ENCODE measurements at places on chromosomes 7 and 10.
A peak's percentile ranks its signal among the peaks of the same experiment; 100 is the strongest.

DNA sequence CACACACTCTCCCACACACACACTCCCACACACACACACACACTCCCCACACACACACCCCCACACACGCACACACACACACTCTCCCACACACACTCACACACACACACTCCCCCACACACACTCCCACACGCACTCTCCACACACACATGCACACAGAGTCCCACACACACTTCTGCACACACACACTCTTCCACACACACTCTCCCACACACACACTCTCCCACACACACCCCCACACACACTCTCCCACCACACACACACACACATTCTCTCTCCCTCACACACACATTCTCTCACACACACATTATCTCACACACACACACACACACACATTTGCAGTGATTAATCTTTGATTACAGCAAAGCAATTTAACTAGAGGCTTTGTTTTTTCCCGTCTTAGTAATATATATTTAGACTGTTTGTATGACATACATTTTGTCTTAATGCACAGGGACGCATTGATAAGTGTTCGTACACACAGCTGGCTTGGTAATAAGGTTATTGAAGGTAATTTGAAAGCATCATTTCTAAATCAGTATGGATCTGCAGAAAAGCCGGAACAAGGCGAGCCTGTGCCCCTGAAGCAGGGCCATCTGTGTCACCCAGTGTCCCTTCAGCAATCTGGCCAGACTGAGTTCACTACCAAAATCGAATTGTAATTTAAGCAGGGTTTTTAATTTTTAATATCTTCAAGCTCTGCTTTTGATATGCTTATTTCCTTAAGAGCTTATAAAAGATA, 69.9 kb upstream of the SH2B2 start:
- DNase-seq = no peak

DNA sequence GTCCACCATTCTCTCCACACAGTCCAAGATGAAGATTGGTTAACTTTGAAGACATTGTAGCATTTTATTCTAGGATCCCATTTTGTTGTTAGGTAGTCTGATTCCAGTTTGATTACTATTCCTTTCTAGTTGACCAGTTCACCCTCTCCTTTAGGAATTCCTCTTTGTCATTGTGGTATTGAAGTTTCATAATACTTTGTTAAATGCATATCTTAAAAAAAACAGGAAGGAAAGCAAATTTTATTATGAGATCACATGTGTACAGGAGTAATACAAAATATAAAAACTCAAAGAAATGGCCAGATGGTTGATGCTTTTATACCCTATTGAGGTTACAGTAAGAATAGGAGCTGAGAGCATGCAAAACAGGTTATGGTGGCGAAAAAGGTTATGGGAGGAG, 15.5 kb upstream of the SEMA3C start:
- DNase-seq = no peak

GRCh38 chr7:44963364-44964290, 15.2 kb downstream of the MYO1G start:
- DNase-seq = no peak

GRCh38 chr10:102696736-102697135, 17.5 kb downstream of the ARL3 start:
- no peak for DNase-seq

DNA sequence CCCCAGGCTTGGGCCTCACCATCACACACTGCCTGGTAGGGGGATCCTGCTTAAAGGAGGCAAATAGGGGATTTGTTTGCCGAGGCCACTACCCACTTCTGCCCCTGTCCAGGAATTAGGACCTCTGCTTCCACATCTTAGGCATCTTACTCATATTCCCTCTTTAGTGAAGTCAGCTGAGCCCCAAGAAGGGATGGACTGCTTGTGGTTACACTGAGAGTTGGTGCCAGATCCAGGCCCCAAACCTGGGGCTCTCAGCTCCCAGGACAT, 1.6 kb upstream of the GPRIN2 start:
- no peak for DNase-seq

- DNase-seq = no peak
These were observed 30.3 kb downstream of the ZNF775 start for GRCh38 chr7:150409300-150410030.

- DNase-seq = no peak
These were observed 84.4 kb downstream of the EBF3 start for GRCh38 chr10:129879655-129880054.

- DNase-seq = no peak
These were observed 15.9 kb downstream of the ADCY1 start for GRCh38 chr7:45589915-45590678.

- no peak for DNase-seq
These were observed 159.1 kb upstream of the EEPD1 start for GRCh38 chr7:35993676-35994606.

- no peak for DNase-seq
These were observed 47.4 kb downstream of the ANKRD61 start for GRCh38 chr7:6078548-6078947.

DNA sequence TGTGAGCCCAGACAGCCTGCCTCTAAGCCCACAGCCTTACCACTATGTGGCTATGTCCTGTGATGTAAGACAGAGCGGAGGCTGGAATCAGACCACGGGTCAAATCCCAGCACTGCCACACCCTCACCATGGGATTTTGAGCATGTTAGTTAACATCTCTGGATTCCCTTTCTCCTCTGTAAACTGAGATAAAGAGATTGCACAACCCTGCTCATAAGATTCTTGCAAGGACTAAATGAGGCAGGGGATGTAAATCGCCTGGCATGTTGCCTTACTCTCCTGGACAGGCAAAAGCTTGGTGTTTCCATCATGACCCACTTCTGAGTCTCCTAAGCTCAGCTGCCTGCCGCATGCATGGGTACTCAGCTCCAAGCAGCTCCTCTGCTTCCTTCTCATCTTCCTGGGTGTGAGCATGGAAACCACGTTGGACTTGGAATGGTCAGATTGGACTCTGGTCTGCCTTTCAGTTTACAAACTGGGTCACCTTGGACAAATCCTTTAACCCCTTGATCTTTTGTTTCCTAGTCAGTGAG, 41.3 kb upstream of the MTURN start:
- no peak for DNase-seq

DNA sequence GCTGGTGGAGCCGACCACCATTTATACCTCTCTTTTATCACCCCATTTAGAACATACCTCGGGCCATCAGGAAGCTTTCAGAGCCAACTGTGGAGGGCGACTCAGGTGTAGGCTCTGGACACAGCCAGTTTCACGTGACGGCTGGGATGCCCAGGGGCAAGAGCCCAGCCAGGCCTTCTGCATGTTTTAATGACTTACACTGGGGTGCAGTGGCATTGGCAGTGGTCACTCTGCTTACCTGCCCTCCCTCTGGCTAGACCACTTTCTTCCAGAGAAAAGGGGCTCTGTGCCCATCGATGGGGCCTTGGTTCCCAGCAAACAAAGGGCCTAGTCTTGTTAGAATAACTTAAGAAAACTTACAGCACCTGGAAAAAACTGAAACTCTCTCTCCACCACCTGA, 50.0 kb downstream of the PNLIPRP2 start:
- no peak for DNase-seq

DNA sequence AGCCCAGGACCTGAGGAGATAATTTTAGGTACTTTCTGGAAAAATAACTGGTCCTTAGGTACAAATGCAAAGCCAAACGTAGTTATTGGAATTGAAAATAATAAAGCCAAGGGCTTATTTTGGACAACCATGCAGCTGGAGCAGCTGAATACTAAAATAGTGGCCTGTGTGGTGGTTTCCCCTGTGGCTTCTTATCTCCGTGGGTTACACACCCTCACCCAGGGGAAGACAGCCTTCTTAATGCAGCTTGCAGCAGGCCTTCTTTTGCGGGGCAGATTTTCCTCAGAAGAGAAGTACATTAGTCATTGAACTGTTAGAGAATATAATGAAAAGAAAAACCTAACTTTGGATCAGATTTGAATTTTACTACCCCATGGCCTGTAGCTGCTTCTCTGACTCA, 133.5 kb downstream of the ST7 start:
- DNase-seq = no peak

DNA sequence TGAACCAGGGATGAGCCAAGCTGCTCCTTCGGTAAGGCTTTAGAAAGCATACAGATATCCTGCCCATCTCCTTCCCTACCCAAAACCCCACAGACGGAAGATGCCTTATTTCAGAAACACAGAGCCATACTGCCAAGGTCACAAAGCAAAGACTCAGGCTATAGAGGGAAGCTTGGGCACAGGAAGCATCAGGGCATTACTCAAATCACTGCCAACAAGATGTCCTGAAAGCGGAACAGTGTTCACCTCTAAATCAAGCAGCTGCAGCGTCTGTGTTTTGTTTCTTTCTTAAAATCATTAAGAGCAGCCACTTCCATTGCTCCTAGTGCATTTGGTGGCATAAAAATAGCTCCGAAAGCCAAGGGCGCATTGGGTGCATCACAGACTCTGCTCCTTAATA, 307.3 kb downstream of the SORCS1 start:
- no peak for DNase-seq

GRCh38 chr7:46387646-46388045, 466.6 kb upstream of the IGFBP3 start:
- no peak for DNase-seq

DNA sequence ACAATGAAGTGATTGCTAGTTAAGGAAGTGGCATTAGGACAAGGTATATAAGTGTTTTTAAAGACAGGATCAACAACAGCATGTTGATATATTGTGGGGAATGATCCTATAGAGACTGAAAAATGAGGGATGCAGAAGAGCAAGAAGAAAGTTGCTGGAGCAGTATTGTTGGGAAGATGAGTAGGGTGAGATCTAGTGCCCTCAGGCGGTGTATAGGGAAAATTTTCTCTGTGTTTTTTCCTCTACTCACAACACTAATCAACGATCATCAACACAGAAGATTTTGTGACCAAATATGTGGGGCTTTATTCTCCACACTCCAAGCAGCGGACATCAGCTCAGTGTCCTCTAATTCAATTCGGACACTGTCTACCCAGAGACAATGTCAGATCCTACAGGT, 9.6 kb upstream of the PTTG1IP2 start:
- no peak for DNase-seq

DNA sequence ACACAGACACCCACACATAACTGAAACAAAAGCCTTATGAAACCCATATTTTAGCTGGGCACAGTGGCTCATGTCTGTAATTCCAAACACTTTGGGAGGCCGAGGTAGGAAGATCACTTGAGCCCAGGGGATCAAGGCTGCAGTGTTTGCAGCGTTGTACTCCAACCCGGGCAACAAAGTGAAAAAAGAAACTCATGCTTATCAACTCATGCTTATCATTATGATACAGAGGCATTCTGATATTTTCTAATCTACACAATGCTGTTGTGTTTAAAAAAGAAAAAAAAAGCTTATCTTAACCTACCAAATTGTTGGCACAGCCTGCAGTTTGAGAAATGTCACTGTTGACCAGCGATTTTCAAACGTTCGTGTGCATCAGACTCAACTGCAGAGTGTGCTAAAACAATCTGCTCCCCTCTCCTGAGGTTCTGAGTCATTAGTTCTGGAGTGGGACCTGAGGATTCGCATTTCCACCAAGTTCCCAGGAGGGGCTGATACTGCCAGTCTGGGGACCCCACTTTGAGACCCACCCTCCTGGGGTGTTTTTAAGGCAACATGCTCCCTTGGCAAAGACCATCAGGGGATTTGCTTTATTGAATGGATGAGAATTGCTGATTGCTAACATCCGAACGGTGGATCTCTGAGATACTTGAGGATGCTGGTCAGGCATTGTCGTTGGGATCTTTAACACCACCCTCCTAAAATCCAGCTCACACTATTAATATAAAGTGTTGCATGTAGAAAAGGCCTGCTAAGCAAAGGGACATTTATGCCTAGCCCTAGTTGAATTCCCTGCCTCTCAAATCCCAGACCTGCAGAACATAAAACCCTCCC, 16.2 kb downstream of the CHST3 start:
- DNase-seq = no peak

DNA sequence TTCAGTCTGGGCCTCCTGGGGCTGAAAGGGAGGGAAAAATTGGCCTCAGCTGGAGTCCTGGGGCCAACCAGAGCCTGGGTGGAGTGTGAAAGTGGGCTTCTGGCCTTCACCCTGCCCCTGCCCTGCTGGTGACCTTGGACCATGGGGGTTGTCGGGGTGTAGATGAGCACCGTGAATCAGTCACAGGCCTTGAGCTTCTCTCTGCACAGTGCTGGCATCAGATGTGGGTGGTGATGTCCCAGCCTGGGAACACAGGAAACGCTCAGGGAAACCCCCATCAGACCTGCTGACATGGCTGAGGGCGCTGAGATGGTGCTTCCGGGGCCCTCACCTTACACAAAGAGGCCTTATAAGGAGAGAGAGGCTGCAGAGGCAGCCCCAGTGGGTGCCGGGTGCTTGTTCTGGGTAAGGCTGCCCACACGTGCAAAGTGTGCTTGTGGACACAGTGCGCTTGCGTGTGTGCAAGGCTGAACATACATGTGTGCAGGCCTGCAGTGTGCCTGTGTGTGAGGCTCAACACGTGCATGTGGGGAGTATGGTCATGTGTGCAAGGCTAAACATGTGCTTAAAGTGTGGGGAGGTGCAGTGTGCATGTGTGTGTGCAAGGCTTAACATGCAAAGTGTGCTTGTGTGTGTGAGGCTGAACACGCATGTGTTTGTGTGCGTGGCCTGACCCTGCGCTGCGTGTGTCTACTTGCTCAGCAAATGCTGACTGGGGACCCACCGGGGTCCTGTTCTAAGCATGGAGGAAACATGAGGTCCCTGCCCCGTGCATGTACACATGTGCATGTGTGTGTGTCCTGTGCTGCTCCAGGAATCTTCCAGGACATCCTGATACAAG, 6.5 kb downstream of the ARPC1B start:
- peak; percentile 73 for DNase-seq

DNA sequence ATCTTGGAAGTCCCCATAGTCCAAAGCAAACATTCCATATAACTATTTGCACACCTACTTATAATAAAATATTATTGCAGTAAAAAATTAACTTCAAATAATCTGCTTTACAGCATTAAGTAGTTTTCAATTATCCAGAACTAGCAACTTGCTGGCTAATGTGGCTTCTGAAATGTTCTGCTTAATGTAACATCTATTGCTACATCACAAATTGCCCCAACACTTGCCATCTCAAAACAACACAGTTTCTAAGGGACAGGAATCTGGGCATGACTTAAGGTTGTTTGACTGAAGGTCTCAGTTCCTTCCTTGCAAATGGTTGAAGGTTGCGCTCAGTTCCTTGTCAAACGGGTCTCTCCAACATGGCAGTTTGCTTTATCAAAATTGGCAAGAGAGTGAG, 378.5 kb upstream of the SEMA3C start:
- DNase-seq = no peak

GRCh38 chr10:27356738-27357137, 116.1 kb upstream of the ACBD5 start:
- no peak for DNase-seq

DNA sequence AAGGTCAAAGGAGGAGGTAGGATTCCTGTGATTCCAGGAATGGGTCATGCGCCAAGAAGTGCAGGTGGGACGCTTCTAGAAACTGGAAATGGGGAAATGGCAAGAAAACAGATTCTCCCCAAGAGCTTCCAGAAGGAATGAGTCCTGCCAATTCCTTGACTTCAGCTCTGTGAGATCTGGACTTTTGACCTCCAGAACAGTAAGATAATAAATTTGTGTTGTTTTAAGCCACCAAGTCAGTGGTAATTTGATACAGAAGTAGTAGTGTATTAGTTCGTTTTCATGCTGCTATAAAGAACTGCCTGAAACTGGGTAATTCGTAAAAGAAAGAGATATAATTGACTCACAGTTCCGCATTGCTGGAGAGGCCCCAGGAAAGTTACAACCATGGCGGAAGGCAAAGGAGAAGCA, 178.6 kb upstream of the GALNT17 start:
- no peak for DNase-seq

All from stimulated activated CD8-positive, alpha-beta memory T cell treated with anti-CD3 and anti-CD28 coated beads, Interleukin-2, amount 100 ng/mL, for 1 hour (primary cell).